CD4-positive, alpha-beta T cell treated with Interleukin-10 for 1 hour (primary cell): ENCODE measurements at places on chromosomes 12 and 14.

GRCh38 chr14:77033622-77034589 is 5.4 kb upstream of the IRF2BPL start:
- DNase-seq: peak; percentile 89

DNA sequence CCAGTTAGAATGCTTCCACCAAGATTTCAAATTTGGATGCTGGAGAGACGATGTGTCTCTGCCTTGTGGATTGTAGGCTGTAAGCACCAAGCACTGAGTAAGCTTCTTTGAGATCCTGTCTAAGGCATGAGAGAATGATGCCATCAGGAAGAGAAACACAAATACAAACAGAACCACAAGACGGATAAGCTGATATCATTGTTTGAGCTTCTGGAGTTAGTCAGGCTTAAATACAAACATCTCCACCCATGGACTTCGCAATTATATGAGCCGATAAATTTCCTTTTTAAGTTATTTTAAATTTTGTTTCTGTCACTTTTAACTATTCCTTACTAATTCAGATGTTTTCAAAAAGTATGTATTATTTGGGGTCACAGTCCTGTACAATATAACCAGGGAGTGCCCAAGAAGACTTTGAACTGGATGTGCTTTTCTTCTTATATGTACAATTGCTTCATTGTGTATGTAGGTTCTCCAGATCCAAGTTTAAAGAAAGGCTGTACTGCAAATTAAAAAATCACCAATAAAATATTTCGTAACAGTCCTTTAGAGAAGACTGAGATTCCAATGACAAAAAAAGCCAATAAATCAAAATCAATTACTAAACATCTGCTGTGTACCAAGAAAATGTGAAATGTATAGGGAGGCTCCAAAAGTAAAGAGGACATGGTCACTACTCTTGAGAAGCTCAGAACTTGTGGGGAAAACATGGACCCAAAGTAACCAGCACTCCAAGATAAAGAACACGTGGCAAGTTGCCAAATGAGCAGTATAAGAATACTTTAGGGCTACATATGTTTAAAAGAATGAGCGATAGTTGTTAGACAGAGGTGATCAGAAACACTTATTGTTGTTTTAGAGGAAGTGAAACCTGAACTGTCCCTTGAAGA is 274.1 kb downstream of the ADAMTS20 start:
- no peak for DNase-seq

DNA sequence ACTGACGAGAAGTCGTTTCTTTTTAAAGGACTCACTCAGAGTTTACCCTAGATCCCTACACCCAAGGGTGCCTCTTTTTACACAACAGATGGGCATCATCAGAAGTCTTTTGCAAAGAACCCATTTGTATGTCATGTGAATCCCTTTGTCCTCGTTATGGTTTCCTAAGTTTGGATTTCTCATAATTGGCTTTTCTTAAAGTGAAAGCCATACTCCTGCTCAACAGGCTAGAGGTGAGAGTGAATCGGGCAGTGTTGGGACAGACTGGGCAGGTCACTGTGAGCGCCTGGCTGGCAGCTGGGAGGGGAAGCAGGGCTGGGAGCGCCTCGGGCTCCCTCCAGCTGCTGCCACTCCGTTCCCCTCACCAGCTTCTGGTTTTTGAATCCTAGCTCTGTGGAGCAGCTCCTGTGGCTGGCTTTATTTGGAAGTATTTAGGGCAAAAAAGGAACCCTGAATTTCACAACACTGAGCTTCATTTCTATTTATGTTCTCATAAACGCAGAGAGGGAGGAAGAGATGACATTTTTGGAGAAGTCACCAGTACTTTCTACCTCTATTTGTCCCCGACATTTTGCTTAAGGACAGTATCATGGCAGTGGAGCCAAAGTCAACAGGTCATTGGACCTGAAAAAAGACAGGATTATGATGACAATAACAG is 63.8 kb upstream of the ACTN1 start:
- no peak for DNase-seq

DNA sequence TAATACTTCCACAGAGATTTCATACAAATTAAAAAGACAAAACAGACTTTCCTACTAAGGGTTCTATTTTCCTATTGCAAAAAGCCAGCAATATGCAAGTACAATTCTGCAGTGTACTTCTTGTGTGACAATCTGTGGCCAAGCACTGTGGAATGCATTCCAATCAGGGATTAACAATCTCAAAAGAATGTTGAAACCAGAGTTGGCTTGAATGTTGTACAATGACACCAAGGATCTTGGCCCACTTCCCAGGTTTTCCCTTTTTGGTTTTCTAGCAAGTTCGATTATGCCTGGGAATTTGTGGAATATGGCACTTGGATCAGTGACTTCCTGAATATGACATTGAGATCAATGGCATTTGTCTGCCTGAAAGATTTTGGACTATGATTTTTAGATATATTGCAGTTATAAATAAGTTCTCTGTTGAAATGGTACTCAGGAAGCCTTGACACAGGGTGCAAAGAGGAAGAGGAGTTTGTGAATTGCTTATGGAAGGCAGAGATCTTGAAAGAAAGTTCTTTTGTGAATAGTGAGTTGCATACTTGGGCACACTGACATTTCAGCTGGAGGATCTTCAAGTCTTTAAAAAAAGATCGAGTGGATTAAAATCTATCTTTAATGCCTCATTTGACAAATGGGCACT is 81.4 kb upstream of the FERMT2 start:
- no peak for DNase-seq

- DNase-seq: no peak
Measured at GRCh38 chr12:74145328-74145727, 392.3 kb upstream of the ATXN7L3B start.

DNA sequence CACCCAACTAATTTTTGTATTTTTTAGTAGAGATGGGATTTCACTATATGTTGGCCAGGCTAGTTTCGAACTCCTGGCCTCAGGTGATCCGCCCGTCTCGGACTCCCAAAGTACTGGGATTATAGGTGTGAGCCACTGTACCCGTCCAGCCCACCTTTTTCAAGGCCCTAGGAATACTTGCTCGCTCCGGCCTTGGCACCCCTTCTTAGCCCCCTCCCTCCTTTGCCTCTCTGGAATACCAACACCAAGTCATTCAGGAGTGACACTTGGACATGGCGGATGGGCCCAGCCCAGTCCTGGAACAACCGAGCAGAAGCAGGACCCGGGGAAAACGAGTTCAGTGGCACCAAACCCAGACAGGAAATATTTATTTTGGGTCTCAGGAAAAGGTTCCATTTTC is 29.1 kb downstream of the PLEKHG3 start:
- no peak for DNase-seq

DNA sequence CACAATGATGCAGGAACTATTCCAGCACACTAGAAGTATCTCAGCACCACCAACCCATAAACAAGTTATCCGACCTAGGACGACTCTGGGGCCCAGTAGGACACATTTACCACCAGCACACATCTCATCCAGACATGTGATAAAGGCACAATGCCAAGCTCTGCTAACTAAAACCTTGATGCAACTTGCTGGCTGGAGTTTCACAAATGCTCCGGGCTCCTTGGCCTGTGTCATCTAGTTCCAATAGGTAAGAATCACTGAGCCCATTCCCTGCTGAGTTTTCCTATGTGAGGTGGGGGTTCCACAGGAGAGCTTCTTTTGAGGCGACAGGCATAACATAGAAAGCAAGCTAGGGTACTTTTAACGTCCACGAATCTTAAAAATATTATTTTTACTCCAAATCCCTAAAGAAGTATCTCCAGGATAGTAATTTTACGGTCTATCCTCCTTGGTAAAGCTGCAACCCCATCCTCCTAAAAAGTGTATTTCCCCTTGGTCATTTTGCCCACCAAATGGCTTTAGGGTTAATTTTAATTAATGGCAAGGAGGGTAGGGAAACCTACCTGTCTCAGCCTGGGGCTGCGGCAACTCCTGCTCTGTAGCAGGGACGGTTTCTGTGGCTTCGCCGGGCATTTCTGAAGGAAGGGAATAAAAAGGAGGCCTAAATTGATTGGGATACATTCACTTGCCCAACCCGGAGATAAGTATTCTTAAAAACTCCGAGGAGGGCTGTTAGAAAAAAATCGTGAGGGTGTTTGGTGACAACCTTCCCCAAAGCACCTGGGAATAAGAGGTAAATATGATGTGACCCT is 1.0 kb downstream of the NACA start:
- peak; percentile 24 for DNase-seq

- no peak for DNase-seq
Measured at GRCh38 chr12:18383203-18383602, 121.9 kb downstream of the PIK3C2G start.

DNA sequence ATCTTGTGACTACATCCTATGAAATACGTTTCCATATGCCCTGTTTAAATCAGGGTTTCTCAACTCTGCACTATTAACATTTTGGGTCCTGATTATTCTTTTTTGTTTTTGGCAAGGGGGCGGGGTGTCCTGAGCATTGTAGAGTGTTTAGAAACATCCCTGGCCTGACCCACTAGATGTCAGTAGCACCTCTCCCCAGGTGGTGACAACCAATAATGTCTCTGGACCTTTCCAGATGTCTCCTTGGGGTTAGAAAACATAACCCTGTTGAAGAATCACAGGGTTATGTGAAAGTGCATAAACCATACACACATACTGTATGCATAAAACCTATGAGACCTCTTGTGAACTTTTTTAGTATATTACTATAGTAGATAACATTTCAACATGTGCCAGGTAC is 1.4 kb downstream of the ACAD10 start:
- peak; percentile 11 for DNase-seq

DNA sequence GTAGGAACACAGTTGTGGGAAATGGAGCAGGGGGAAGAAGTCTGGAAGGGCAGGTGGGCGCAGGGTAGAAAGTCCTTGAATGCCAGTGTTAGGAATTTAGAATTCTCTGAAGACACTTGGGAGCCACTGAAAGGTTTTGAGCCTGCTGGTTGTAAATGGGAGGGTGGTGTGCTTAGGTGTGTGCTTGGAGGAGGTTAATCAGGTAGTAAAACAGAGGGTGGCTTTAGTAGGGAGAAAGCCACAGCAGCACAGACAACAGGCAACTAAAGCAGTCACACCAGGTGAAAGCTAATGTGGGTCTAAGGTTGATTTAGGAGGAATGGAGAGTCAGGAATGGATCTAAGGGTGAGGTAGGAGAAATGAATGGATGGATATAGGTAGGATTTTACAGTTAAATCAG is 385.0 kb downstream of the ZFP36L1 start:
- DNase-seq: no peak

- no peak for DNase-seq
Measured at GRCh38 chr12:47458279-47458678, 247.6 kb downstream of the RPAP3 start.

DNA sequence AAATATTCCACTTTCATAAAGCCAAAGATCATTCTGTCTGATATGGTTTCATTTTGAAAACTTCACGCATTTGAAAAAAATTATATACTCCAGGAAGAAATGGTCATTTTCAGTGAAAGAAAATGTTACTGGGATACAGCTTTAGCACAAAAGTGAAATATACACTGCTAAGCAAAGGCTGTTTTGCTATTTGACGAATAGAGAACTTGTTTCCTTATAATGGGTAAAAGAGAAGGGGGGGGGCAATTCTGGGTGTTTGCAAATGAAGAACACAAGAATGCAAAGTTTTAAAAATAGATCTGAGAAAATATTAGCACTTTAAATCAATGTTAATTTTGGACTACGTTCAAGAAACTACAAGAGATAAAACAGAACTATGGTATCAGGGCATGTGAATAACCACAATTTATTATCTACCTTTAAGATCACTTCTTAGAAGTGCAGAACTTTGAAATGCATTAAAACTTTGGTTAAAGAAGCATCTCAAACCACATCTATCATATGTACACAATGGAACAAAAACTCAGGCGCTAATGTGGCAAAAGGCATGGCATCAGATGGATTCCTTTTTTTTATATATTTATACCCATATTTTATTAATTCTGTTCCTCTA is 51.1 kb downstream of the EFCAB11 start:
- peak; percentile 21 for DNase-seq

DNA sequence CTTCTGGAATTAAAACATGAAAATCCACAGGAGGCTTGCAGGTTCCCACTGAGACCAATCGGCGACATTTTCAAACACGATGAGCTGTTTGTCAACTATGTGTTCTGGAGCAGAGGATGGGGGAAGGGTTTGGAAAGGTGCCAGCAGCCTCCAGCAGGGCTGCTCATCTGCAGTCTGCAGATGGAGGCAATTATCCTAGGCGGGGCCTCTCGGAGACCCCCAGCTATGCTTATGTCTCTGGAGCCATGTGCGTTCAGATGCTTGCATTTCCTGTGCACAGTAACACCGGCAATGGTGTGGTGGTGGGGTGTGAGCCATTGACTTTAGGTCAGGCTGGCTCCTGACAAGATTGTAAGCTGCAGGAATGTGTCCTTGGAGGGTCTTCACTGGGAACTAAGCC is 51.7 kb downstream of the RPH3A start:
- no peak for DNase-seq

DNA sequence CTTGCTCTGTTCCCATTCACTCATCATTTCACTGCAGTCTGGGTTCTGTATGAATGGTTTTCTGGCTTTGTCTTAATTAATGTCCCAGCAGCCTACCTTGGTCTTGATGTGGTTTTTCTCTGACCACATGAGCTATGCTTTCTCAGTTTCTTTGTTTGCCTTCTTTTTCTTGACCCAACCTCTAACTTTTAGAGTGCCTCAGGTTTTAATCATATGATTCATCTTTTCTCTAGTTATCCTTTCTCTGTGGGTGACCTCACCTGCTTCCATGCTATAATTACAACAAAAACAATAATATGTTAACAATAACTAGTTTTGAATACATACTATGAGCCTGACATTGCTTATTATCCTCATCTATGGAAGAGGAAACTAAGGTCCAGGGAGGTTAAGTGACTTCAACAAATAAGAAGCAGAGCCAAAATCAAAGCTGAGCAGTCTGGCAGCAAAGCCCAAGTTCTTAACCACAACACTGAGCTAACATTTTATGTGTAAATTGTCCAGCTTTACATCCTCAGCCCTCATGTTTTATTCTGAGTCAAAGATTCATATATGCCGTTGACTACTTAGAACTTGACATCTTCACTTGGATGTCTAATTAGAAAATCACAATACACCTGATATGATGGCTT is 4.7 kb upstream of the EPYC start:
- no peak for DNase-seq

GRCh38 chr14:33972583-33973081 is 21.8 kb upstream of the EGLN3 start:
- DNase-seq: no peak

- no peak for DNase-seq
Measured at GRCh38 chr12:28857369-28857768, 291.7 kb upstream of the FAR2 start.

DNA sequence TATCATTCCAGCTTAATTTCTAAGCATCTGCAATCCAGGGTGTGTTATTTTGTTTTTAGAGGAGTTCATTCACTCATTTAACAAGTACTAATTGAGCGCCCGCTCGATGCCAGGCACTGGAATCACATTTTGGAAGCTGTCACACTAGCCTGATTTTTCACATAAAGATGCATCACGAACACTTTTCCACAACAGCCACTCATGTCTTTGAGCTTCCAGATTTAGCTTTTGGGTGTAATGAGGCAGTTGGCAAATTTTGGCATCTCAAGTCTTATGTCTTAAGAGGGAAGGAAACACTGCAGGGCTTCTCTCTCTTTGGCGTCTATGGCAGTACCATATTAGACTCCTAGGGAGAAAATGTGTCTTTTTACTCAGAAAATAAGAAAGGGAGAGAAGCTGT is 14.0 kb downstream of the NRXN3 start:
- no peak for DNase-seq
